Heart left ventricle (tissue), 16 donors: ENCODE measurements at places on chromosomes 16 and 17. TPM values are rescaled to one million over a fixed set of nuclear protein-coding genes. Genes with fewer than 3 reads are reported as not detected.

DNA sequence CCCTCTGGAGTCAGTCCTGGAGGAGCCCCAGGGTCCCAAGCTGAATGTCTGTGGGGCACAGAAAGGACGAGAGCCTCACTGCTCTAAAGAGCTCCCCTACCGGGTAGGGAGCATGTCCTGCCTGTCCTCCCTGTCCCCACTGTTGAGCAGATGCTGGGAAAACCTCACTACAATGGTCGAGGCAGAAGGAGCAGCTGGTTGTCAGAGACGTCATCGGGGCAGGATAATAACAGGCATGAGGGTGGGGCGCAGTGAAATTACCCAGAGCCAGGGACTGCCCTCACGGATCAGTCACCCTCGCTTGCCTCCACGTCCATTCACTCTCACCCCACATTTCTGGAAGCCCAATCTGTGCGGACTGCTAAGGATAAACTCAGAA, 538 bp downstream of the TM4SF5 start:
- no peaks in the 10 kb centered on the region for H3K4me1 ChIP-seq
- H3K27me3 ChIP-seq = no peaks in the 10 kb centered on the region
- H3K4me3 ChIP-seq = no peak overlapping the region
- no peak overlapping the region for H3K27ac ChIP-seq
- no peaks in the 10 kb centered on the region for H3K36me3 ChIP-seq
- no peak for DNase-seq

DNA sequence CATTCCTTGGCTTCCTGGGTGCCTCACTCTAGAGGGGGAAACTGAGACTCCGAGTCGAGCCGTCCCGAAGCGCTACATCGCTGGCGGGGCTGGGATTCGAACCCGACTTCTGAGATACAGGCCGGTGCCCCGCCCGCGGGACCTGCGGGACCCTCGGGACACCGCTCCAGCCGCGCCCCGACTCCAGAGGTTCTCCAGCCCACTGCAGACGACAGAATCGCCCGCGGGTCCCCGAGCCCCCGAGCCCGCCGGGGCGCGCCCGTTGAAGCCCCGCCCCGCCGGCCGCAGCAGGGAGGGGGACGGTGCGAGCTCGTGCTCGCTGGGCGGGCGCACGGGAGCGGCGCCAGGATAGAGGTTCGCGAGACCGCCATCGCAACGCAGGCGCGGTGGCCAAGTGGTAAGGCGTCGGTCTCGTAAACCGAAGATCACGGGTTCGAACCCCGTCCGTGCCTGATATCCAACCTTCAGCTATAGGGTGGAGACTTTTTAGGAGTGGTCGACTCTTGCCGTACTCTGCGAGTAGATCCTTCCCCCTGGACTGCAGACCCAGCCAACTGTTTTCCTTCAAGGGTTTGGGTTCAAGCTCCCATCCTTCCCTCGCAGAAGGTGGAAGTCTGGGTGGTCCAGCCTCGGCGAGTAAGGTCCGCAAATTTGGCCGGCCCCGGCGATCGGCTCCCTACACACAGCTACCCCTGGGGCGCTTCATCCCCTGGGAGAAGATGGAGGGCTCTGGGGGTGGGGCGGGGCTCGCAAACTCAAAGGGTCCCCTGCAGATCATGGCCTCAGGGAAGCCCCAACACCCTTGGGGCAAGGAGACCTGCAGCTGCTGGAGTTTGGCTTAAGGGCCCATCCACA, 214.6 kb downstream of the MRTFB start:
- H3K4me3 ChIP-seq = peak overlapping the region; percentile 74
- H3K36me3 ChIP-seq = no peaks in the 10 kb centered on the region
- H3K27ac ChIP-seq = peak overlapping the region; percentile 82
- H3K27me3 ChIP-seq = no peaks in the 10 kb centered on the region
- peak; percentile 92 for DNase-seq
- peaks cover 22% of the 10 kb centered on the region for H3K4me1 ChIP-seq

Gene SLC5A11
- not detected for polyA plus RNA-seq

- DNase-seq = no peak
- no peaks in the 10 kb centered on the region for H3K36me3 ChIP-seq
- no peak overlapping the region for H3K27ac ChIP-seq
- H3K4me3 ChIP-seq = no peak overlapping the region
- H3K27me3 ChIP-seq = no peaks in the 10 kb centered on the region
Observed at GRCh38 chr16:79483336-79483735, 117.2 kb downstream of the MAF start.

Gene TBC1D3C
- 0.61 TPM for polyA plus RNA-seq

Gene PITPNM3
- 0.23 TPM for polyA plus RNA-seq

Gene KCNH6
- polyA plus RNA-seq = 0.01 TPM

Gene CSF3
- polyA plus RNA-seq = 0.14 TPM

Gene LDHD
- 49.0 TPM for polyA plus RNA-seq

DNA sequence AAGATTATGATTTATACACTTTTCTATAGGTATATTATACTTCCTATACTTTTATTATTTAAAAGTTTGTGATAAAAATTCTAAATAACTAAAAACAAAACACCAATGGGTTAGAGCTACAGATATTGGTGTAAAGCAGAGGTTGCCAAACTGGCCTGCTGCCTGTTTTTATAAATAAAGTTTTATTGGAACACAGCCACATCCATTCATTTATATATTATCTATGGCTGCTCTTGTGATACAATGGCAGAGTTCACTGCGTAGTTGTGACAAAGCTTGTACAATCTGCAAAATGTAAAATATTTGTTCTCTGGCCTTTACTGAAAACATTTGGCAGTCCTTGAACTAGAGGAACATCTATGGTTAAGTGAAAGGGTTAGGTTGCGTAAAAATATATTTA, 208.7 kb downstream of the PRKCB start:
- no peak overlapping the region for H3K27ac ChIP-seq
- DNase-seq = no peak
- H3K4me1 ChIP-seq = no peaks in the 10 kb centered on the region
- no peak overlapping the region for H3K4me3 ChIP-seq
- no peaks in the 10 kb centered on the region for H3K36me3 ChIP-seq
- no peaks in the 10 kb centered on the region for H3K27me3 ChIP-seq

Gene ERN1
- polyA plus RNA-seq = 4.7 TPM

DNA sequence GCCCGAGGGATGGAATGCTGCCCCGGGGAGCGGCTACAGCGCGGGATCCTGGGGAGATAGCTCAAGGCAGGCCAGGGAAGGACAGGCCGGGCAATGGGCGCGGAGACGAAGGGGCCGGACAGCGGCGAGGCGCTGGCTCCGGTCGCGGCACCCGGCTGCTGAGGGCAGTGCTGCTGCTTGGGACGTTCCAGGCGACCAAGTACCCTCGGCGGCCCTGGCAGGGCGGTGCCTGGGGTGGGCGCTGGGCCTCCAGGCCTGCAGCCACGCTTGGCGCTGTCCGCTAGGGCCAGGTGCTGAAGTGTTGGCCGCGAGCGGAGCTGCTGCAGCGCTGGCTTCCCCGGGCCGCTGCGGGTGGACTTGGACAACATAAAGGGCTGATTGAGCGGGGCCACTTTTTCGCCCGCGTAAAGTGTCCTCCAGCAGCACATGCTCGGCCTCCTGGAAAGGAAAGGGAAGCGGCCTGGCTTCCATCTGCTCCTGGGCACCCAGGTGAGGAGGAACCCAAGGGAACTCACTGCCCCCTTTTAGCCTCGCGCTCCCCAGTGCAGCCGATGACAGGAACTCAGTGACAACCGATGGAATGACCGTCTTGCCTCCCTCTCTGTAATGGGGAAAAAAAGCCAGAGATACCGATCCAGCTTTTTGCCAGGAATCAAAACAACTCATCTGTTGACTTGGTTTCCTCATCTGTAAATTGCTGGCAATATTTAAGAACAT, 23.7 kb downstream of the CLEC3A start:
- H3K36me3 ChIP-seq = no peaks in the 10 kb centered on the region
- peak; percentile 76 for DNase-seq
- H3K27ac ChIP-seq = no peak overlapping the region
- H3K27me3 ChIP-seq = peaks cover 5% of the 10 kb centered on the region

Gene NPIPA3
- not detected for polyA plus RNA-seq

Gene MMP25
- 1.3 TPM for polyA plus RNA-seq

- no peak for DNase-seq
- H3K27ac ChIP-seq = no peak overlapping the region
- no peaks in the 10 kb centered on the region for H3K36me3 ChIP-seq
- H3K4me3 ChIP-seq = no peak overlapping the region
- H3K27me3 ChIP-seq = no peaks in the 10 kb centered on the region
Observed at GRCh38 chr16:7689234-7689633, 356.6 kb downstream of the RBFOX1 start.

DNA sequence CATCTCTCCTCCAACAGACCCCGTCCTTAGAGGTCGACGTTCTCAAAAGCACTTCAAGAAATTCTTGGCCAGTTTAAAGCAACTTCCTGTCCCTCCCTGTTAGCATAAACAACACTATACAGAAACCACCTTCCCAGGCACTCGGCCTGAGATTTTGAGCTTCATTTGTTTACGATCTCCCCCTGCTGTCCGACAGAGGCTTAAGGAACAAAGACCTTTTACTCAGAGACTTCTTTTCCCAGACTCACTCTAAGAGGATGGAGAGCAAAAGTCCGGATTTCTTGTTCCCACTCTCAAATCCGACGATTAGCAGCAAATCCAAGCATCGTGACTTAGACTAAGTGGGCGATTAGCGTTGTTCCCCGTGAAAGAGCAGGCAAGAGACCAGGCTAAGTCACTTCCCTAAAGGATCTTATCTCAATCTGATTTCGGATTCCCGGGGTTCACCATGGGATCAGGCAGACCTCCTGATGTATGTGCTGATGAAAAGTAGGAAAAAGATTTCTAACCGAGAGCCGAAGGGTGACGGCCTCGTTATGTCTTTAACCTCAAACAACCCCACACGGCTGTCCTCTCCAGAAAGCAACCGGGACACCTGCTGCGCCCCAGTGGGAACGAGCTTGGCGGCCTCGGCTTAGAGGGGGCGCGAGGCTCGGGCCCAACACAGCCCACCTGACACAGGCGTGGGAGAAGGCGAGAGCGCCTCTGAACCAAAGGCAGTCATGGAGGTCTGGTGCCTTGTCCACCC, 598 bp downstream of the INPP5K start:
- H3K27me3 ChIP-seq = no peaks in the 10 kb centered on the region
- peaks cover 42% of the 10 kb centered on the region for H3K36me3 ChIP-seq
- peak; percentile 66 for DNase-seq
- H3K27ac ChIP-seq = peak overlapping the region; percentile 92
- H3K4me1 ChIP-seq = peaks cover 57% of the 10 kb centered on the region
- peak overlapping the region; percentile 97 for H3K4me3 ChIP-seq

GRCh38 chr17:61247439-61247838, 152.2 kb upstream of the TBX2 start:
- peak; percentile 39 for DNase-seq
- no peaks in the 10 kb centered on the region for H3K27me3 ChIP-seq
- peaks cover 26% of the 10 kb centered on the region for H3K4me1 ChIP-seq
- H3K27ac ChIP-seq = peak overlapping the region; percentile 64
- H3K4me3 ChIP-seq = no peak overlapping the region

Gene KRTAP1-5
- polyA plus RNA-seq = not detected

DNA sequence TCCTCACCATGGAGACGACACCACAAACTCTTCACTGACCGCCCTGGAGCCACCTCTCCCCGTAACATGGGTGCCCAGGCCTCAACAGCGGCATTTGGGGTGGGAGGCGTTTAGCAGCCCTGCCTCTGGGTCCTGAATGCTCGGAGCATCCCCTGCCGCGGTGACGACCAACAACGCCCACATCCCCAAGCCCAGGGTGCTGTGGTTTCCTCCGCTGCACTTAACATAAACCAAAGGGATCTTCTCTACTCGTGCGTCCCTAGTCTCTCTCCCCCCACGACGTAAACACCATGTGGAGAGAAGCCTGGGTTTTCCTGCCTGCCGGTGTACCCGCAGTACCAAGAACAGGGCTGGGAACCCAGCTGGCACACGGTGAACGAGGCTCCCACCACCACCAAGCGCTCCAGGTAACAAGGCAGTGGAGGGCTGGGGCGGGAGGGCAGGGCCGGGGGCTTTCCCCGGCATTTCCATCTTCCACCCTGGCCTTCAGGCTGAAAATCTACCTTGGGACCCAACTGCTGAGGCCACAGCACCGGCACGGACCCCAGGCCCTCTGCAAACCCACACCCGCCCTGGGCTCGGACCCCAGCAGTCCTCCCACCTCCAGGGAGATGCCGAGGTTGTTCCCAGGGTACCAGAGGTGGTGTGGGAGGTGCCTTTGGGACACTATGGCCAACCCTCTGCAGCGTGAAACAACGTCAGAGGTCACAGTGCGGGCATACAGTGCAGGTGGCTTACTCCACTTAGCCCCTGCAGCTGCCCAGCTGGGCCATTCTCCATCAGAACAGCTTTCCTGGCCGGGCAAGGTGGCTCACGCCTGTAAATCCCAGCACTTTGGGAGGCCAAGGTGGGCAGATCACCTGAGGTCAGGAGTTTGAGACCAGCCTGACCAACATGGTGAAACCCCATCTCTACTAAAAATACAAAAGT, 54.3 kb downstream of the TIMM22 start:
- no peak overlapping the region for H3K27ac ChIP-seq
- H3K27me3 ChIP-seq = no peaks in the 10 kb centered on the region
- H3K4me3 ChIP-seq = no peak overlapping the region

DNA sequence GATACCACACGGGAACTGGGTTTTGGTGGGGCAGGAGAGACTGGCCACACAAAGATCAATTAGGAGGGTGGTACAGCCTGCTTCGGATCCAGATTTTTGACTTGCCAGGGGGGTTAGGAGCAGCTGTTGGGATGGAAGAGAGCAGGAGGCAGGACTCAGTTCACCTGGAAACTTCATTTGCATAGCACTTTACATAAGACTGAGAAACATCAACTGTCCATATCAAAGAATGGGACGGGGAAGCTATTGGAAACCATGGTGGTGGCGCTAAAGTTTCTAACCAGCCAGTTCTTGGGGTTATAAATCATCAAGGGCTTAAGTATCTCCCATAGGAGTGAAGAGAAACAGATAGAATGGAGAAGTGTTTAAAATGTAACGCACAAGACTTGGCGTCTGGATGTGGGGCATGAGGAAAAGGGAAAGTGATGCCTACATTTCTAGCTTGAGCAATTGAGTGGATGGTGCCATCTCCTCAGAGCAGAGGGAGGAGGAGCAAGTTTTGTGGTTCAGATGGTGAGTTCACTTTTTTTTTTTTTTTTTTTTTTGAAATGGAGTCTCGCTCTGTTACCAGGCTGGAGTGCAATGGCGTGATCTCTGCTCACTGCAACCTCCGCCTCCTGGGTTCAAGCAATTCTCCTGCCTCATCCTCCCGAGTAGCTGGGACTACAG, 6.4 kb upstream of the SRCAP start:
- no peaks in the 10 kb centered on the region for H3K4me1 ChIP-seq
- no peak for DNase-seq
- H3K36me3 ChIP-seq = no peaks in the 10 kb centered on the region
- H3K27me3 ChIP-seq = no peaks in the 10 kb centered on the region
